ENCODE measurements at places on chromosomes 6 and 20.

- DNase-seq = no peak
Observed at GRCh38 chr20:17490501-17490900, 40.7 kb downstream of the BFSP1 start.

DNA sequence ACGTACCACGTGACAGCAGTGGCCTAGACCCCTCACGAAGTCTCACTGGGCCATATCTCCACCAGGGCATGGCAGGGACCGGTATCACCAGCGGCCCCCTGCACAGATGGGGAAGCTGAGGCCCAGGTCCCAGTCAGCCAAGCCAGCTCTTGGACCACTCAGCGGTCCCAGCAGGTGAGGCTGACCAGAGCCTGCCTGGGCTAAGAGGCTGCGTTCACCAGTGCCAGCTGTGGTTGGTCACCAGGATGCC lies 2.6 kb upstream of the MRGBP start:
- no peak for DNase-seq

- DNase-seq = no peak
Observed at GRCh38 chr6:11412616-11413015, 124.9 kb upstream of the TMEM170B start.

DNA sequence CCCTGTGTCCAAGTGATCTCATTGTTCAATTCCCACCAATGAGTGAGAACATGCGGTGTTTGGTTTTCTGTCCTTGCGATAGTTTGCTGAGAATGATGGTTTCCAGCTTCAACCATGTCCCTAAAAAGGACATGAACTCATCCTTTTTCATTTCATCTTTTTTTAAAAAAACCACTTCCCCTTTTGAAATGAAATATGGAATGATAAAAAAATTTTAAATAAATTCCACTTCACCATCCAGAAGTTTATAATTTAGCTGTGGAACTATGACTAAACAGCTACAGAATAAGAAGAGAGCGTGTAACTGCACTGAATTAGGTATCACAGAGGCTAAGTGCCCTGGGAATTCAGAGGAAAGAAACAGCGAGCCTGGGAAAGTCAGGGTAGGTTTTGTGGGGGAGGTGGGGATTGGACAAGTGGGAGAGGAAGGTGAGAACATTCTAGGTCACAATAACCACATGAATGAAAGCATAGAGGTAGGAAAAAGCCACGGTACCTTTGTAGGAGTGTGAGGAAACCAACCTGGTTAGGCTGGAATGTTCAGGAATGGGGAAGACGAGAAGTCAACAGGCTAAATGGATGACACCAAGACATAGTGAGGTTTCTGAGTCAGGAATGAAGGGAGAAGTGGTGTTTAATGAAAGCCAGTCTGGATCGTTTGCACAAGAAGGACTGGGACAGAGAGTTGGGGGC lies 11.0 kb downstream of the TRIM10 start:
- DNase-seq = no peak

DNA sequence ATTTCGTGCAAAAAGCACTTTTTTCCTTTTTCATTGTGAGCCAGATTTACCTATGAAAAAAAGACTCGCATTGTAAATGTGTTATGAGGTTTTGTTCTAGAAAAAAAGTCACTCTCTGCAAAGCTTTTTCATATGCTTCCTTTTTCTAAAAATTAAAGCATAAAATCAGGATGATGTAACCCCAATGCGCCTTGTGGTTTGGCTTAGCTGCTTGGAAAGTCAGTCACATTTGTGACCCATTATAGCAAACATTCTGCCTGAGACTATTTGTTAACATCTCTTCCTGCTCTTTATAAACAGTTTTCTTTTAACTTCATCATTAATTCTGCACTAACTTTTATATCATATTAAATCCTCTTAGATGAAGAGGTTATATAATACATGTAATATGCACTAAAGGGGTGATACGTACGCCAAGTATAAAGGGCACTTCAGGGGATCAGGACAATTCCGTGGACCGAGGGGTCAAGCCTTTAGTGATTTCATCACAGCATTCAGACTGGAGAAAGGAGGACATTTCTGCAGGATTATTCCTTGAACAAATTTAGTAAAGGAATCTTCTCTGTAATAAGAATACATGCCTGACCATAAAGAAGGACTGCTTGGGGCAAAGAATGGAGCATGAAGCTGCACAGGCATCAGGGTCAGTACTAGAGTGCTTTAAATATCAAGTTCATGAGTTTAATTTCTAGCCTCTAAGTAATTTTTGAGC lies 48.1 kb upstream of the SMLR1 start:
- no peak for DNase-seq

DNA sequence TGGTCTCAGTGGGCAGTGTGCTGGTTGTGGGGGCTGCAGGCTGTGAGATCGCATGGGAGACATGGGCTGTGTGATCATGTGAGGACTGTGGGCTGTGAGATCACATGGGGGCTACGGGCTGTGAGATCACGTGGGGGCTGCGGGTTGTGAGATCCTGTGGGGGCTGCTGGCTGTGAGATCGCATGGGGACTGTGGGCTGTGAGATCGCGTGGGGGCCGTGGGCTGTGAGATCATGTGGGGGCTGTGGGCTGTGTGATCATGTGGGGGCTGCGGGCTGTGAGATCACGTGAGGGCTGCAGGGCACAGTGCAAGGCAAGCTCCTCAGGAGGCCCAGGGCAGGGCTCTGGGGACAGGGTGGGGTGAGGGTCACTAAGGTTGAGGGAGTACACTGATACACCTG lies 140.5 kb upstream of the CST7 start:
- no peak for DNase-seq

GRCh38 chr6:15200087-15200486 lies 45.8 kb upstream of the JARID2 start:
- DNase-seq = no peak

GRCh38 chr6:30837870-30838269 lies 46.4 kb upstream of the DDR1 start:
- DNase-seq = peak; percentile 65

DNA sequence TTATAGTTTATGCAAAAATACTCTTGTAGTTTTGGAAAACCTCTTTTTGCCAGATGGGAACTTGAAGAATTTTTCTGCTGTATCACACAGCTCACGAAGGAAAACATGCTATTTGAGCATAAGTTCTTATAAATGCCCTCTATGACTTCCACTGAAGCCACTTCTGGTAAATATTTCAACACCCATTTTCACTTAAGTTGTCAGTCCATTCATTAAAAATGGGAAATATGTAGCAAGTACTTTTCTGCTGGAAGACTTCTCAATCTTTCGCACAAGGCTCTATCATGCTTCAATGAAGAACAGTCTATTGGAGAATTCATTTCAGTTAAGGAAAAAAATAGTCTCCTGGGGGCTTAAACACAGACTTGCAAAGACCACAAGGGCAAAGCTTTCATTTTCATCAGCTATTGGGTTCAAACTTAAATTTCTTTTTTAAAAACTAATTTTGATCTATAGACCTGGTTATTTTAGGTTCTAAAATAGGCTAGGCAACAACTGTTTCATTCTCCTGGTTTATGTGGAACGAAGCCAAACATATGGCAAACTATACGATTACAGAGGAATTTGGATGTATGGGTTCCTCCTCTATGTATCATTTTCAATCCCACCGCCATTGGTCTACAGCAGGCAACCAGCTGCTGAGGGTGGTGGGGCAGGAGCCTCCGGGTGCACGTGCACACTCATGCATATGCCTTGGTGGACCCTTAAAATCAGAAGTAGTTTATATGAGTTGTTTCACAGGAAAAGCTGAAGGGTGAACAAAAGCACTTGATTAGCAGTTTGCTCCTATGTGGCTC lies 38.7 kb downstream of the LAMA4 start:
- DNase-seq = no peak

DNA sequence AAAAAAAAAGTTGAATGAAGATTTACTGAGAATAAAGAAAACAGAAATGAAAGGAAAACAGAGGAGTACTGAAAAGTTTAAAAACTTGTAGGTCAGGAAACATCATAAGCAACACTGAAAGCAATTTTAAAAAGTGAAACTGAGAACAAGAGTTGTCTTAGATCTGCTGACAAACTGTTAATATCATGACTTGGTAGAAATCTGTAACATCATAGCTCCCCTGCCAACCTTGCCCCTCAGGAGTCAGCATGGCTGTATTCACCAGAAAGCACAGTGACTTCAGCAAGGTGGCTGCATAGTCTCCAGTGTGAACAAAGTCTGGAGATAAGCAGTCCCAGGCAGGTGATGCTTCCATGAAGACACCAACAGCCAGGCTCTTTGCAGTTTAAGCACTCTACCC lies 5.3 kb downstream of the NAA20 start:
- no peak for DNase-seq

DNA sequence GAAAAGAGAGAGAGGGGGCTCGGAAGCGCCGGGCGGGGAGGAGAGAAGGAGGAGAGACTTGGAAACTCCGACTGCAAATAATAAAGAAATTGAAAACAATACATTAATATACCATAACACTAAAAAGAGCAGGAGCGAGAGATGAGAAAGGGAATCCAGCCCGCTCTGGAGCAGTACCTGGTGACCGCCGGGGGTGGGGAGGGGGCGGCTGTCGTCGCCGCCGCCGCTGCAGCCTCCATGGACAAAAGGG lies 338 bp downstream of the E2F3 start:
- DNase-seq = no peak

DNA sequence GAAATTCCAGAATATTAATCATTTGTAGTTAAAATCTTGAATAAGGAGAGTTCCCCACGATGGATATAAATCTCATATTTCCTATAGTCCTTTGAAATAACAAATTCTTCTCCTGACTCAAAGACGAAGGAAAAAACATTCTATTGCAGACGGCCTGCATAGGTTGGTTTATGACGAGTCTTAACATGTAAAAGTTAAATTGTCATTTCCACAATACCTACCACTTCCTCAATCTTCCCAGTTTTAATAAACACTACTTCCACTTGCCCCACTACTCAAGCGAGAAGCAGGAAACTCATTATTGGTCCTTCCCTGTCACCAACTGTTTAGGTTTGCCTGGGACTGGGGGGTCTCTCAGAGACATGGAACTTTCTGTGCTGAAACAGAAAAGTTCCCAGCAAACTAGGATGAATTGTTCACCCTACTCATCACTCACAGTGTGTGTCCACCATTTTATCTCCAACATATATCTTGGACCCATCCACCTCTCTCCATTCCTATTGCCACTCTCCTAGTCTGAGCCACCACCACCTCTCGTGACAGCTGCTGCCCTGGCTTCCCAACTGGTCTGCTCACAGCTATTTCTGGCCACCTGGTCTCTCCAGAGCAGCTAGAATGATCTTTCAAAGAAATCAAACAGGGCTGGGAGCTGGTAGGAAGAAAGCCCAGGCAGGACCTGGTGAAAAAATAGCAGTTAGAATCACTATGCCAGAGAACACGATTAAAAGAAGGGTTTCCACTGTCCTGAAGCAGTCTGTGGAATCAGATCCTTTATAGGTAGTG lies 15.1 kb upstream of the ZSCAN9 start:
- DNase-seq = no peak

DNA sequence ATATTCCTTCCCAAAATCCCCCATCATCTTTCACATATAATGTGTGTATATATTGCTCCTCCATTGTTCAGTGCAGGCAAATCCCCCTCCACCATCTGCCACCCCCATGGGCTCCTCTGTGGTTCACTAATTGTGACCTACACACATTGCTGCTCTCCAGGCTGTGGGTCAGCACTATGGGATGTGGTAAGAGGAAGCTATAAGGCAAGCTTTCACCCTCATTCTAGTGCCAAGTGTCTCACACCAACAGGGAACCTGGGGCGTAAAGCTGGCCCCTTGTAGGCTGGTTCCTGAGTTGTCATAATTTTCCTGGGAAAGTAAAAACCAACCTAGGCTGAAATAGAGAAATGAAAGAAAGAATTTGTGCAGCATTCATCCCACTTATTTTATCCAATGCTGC lies 16.8 kb downstream of the FKBP1A start:
- no peak for DNase-seq

GRCh38 chr20:47102629-47103028 lies 208.0 kb downstream of the EYA2 start:
- no peak for DNase-seq

DNA sequence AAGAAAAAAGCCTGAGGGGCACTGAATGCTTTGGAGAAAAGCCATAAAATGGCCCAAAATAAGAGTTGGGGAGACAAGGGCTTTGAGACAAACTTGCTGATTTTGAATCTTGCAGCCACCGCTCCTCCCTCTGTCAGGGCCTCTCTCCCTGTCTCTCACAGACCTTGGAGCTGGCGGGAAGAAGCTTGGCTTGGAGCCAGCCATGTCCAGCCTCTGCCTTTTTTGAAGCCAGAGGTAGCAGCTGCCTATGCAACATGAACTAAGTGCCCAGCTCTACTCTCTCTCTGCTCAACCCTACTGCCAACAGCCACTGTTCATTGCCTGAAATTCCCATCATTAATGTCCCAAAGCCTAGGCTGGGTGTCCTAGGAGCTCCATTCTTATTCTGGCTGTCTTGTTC lies 63.7 kb upstream of the CTNNBL1 start:
- peak; percentile 20 for DNase-seq

DNA sequence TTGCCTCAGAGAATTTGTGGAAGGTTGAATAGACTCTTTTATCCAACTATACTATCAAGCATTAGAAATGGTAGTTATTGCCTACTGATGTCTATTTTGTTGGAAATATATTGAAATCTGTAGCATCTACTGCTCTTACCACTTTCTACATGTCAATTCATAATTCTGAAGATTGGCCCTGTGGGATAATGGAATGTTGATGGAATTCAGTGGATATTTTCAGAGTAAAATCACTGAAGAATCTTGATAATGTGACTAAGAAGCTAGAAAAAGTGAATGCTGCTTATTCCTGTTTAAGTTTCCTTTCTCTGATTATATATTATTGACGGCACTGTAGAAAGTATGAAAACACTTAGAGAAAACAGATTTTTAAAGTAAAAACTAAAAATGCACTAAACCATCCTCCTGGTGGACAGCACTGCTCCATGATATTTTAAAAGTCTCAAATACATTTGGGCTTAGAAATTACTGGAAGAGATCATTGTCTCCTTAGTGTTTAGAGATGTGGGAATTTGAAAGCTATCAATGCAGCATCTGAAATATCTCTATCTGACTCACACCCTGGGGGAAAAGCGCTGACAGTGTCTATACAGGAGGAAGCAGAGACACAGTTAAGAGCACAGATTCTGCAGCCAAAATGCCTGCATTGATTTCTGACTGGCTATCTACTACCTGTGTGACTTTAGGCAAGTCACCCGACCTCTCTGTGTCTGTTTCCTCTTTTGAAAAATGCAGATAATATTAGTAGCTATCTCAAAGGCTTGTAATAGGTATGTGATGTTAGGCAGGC lies 37.9 kb upstream of the RCAN2 start:
- no peak for DNase-seq
